ENCODE measurements at places on chromosomes 3 and 15.
A peak's percentile ranks its signal among the peaks of the same experiment; 100 is the strongest.

DNA sequence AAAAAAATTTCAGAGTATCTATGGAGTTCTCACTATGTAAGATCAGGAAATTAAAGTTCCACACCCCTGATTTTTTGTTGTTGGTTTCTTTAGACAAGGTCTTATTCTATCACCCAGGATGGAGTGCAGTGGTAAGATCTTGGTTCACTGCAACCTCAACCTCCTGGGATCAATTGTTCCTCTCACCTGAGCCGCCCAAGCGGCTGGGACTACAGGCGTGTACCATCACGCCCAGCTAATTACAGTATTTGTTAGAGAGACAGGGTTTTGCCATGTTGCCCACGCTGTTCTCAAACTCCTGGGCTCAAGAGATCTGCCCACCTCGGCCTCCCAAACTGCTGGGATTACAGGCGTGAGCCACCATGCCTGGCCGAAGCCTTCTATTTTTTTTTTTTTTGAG is 12.4 kb downstream of the QRICH1 start:
- no peak for DNase-seq

- DNase-seq: no peak
These were observed 101.3 kb downstream of the DGKG start for GRCh38 chr3:186260726-186261125.

DNA sequence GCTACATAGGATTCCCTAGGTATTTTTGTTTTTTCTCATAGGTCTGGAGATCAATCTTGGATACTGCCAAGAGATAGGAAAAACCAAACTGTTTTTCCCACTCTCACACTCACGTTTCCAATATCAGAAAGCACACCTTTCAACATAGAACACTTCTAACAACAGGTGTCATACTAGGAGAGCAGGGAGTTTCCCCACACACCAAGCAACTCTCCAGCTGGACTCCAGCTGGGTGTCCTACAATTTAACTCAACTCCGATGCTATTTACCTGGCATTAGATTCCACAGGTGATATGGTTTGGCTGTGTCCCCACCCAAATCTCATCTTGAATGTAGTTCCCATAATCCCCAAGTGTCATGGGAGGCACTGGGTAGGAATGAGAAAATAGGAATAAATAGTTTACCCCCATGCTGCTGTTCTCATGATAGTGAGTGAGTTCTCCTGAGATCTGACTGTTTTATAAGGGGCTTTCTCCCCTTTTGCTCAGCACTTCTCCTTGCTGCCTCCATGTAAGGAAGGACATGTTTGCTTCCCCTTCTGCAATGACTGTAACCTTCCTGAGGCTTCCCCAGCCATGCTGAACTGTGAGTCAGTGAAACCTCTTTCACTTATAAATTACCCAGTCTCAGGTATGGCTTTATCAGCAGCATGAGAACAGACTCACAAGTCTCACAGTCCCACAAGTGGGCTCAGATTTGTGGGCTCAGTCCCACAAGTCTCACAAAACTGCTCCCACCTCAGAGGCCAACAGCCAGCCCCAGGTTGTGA is 354.5 kb upstream of the THBS1 start:
- no peak for DNase-seq

GRCh38 chr3:21042184-21042583 is 708.8 kb downstream of the ZNF385D start:
- no peak for DNase-seq

- no peak for DNase-seq
These were observed 284.1 kb upstream of the NR2E3 start for GRCh38 chr15:71526060-71526820.

GRCh38 chr3:43905157-43905556 is 214.4 kb downstream of the ABHD5 start:
- no peak for DNase-seq

GRCh38 chr15:77075528-77075927 is 4.6 kb upstream of the TSPAN3 start:
- DNase-seq: no peak

DNA sequence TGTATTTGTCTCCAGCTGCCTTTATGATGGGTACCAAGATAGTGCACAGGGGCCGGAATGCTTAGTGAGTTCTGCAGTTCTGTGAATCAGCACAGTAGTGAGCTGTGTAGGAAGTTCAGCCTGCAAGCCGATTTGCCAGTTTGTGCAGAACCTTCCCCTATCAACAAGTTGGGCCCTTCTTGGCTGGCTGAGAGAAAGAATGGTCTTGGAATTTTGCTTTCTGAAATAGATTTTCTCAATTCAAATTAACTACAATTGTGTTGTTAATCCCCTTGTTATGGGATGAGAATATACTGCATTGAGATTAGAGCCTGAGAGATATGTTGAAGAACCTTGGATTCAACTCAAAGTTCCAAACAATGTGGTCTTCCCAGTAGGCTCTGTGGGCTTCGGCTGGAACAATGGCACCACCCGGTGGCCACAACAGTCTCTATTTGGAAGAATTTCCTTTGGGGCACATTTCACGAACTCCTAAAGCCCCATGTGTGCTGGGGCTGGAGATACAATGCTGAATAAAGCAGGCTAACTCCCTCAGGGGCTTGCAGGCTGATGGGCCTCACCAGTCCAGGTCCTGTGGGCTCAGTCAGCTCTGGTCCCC is 59.1 kb downstream of the TRIM42 start:
- DNase-seq: peak; percentile 47

GRCh38 chr3:169931747-169932520 is 20.6 kb downstream of the SAMD7 start:
- DNase-seq: no peak

- DNase-seq: no peak
These were observed 30.3 kb upstream of the UTS2B start for GRCh38 chr3:191360620-191361019.

DNA sequence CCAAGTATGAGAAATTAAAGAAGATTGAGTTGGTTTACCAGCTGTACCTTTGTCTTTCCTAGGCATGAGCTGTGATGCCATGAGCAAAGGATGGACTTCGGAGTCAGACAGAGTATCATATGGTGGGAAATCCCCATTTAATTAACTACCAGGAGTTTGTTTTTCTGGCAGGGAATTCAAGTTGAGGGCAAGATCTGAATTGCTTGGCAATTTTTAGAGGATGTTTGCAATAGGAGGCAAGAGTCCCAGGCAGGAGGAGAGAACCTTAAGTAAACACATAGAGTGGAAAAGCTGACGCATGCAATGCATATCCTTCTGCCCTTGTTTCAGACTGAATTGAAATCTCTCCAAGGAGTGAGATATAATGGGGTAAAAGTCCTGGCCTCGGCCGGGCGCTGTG is 569.7 kb upstream of the MDFIC2 start:
- no peak for DNase-seq

- no peak for DNase-seq
These were observed 8.3 kb downstream of the MUC4 start for GRCh38 chr3:195803289-195803908.

- DNase-seq: no peak
These were observed 625 bp upstream of the RBM15B start for GRCh38 chr3:51390246-51391074.

GRCh38 chr3:69426967-69427304 is 41.0 kb upstream of the FRMD4B start:
- DNase-seq: no peak

GRCh38 chr3:112000966-112001365 is 2.2 kb downstream of the TAGLN3 start:
- no peak for DNase-seq

All from thyroid gland (tissue), 4 donors.